ENCODE measurements at places on chromosomes 13 and 19.

- no peak for DNase-seq
These were observed 1203.3 kb downstream of the UQCRFS1 start for GRCh38 chr19:28009696-28010095.

GRCh38 chr13:93963266-93964145, 516.0 kb downstream of the DCT start:
- no peak for DNase-seq

GRCh38 chr19:28705008-28705407, 507.9 kb downstream of the UQCRFS1 start:
- no peak for DNase-seq

- no peak for DNase-seq
These were observed 160.1 kb downstream of the MYO16 start for GRCh38 chr13:108789476-108789875.

GRCh38 chr13:27005556-27005955, 166.1 kb downstream of the USP12 start:
- no peak for DNase-seq

DNA sequence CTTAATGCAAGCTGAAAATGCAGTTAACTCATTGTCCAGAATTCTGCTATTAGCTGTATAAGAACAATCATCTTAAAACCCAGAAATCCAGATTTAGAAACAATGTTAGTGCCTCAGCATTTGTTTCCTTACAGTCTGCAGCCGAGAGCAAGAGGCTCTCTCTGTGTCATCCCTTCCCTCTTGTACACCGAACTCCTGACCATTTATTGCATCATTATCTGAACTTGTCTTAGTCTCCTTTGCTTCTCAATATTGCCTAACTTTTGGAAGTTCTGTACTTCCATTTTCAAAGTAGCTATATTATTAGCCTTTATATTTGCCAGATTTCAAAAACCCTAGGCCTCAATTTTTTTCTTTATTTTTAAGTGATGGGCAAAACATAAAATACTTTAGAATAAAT, 27.1 kb downstream of the RNASEH2B start:
- DNase-seq = no peak

GRCh38 chr19:16605115-16605514, 22.9 kb downstream of the MED26 start:
- peak; percentile 57 for DNase-seq

- no peak for DNase-seq
These were observed 1.5 kb upstream of the BAX start for GRCh38 chr19:48953141-48953540.

DNA sequence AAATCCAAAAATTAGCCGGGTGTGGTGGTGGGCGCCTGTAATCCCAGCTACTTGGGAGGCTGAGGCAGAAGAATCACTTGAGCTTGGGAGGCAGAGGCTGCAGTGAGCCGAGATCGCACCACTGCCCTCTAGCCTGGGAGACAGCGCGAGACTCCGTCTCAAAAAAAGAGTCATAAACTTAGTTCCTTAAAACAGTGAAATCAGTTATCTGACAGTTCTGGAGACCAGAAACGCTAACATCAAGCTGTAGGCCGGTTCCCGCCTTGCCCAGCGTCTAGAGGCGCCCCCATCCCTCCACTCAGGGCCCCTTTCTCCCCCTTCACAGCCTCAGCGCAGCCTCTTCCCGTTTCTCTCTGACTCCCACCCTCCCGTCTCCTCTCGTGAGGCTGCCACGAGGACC, 11.9 kb downstream of the ADAT3 start:
- DNase-seq = no peak

DNA sequence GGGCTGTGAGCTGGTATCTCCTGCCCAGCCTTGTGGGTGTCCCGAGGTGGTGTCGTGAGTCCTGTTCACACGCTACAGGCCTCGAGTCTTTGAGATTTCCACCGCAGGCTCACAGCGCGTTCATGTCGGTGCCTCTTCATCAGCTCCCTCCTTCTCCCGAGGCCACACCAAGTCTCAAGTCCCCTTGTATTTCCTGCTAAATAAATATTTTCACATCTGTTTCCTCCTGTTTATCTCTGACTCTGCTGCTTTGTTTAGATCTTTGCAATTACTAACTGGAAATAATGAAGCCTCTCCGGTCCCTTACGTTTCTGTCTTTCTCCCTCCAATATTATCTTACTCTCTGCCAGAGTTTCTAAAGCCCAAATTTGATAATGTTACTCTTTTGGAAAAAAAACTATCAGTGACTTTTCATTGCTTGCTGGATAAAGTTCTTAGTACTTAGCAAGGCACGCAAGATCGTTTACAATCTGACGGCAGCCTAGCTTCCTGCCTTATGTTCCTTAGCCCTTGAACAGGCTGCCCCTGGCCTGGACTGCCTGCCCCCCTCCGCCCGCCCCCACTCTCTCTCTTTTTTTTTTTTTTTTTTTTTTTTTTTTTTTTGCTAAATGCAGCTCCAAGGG, 130.5 kb upstream of the RNF113B start:
- no peak for DNase-seq

GRCh38 chr13:26221721-26222519, at the start of gene RNF6:
Gene RNF6, minus strand, starts transcription at chr13:26222314. Its CDS starts 2,665 bp downstream, at chr13:26219649.
- DNase-seq = peak; percentile 95

DNA sequence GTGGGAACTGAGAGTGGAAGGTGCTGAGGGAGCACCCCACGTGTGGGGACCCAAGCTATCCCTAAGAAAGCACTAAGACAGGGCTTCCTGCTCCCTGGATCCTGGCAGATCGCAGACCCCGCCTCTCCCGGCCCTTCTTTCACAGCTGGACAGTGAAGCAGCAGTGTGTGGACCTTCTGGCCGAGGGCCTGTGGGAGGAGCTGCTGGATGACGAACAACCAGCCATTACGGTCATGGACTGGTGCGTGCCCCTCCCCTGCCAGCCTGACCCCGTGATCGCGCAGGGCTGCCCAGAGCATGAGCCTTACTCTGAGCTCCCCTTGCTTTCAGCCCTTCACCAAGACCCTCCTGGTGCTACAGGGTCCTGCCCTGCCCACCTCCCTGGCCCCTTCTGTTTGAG, 2.3 kb downstream of the NCCRP1 start:
- DNase-seq = no peak

DNA sequence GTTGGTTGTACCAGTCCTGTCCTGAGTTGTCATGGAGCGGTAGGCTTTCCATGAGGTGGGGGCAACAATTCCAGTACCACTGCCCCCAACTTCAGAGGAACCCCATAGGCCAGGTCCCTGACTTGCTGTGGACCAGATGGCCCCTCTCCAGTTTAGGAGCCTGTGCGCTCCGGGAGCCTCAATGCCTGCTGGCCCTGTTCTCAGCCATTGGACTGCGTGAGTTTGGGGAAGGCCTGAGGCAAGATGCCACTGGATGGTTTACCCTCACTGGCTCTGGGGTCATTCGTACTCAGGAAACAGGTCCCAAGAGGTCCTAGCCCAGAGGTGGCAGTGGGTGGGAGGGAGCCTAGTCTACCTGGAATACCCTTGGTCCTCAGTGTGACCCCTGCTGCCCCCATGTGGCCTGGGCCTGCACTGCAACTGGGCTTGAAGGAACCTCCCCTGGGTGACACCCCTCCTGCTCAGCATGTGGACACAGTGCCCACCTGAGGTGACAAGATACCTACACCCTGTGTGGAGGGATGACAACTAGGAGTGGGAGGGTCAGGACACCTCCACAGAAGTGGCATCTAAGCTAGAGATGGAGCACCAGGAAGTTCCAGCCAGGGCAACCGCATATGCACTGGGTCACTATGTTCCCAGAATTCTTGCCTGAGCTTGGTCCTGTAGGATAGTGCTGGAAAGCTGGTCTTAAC, 6.0 kb upstream of the PRR19 start:
- peak; percentile 89 for DNase-seq

DNA sequence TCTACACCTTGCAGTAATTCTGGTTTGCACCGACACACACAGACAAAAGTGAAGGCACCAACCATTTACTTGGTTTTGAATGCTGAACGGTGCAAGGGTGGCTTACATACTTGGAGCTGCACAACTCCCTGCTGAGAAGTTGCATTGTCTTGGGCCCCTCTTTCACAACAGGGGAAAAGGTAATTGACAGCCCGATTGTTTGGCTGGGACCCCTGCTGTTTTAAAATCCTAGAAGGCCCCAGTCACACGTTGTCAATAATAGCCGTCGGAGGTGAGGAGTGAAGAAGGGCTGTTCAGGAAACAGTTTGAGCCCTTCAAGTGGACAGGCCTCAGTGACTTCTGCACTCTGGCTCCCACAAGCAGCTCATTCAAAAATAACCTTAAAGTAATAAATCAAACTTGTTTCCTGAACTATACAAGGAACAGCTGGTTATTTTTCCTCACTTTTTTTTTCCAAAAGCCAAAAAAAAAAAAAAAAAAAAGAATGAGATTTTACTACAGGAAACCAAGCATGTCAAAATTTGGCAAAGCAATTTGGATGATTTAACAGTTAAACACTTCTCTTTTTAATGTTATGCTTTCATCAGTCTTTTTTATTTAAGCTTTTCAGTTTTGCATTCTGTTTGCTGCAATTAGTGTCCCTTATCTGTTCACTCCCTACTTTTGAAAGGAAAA, 19.0 kb upstream of the SPRY2 start:
- DNase-seq = no peak

GRCh38 chr13:65868884-65869283, 1361.3 kb downstream of the PCDH9 start:
- DNase-seq = no peak

DNA sequence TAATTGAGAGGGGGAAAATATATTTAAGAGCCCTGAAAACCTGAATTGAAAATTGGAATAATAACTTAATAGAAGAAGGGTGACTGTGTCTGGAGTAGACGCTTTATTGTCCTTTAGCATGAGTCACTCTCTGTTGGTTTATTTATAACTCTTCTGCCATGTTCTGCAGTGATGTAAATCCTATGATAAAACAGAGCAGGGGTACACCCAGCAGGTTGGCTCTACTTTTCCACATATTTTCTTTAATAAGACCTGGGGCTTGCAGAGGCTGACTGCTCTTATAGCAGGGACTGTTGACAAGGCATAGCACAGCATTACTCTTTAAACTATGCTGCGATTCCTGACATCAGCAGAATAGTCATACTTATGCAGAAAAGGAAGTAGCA, 389.9 kb upstream of the PCDH9 start:
- DNase-seq = no peak

DNA sequence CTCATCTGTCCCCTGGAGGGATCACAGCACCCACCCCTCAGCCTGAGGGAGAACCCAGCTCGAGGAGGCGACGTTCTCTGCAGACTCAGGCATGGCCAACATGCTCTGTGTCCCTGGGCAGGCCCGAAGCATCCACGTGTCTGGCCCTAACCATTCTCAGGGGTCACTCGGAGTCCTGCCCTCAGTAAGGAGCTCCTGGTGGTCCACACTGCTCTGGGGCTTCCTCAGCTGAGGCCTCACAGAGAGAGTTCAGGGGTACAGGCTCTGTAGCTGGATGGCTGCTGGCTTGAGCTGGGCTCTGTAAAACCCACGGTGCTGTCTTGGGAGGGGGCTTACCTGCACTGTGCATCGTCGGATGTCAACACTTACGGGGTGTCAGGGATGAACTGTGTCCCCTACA, 4.4 kb upstream of the SIGLEC8 start:
- no peak for DNase-seq

GRCh38 chr19:5343848-5344247, 3.2 kb upstream of the PTPRS start:
- DNase-seq = no peak

DNA sequence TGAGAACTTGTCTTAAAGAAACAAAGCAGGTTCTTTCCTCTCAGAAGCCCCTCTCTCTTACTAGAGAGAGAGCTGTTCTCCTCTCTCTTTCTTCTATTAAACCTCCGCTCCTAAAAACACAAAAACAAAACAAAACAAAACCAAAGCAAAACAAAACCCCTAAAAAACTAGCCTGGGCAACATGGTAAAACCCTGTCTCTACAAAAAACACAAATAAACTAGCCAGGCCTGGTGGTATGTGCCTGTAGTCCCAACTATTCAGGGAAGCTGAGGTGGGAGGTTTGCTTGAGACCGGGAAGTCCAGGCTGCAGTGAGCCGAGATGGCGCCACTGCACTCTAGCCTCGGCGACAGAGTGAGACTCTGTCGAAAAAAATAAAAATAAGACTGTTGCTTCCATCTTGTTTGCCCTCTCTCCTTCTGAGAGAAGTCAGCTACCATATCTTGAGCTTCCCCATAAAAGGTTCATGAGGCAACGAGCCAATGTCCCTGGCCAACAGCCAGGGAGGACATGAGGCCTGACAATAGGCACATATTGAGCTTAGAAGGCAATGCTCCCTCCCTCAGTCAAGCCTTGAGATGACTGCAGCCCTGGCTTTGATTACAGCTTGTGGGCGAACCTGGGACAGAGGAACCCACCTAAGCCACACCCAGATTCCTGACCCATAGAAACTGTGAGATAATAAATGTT, 17.5 kb upstream of the FLT3 start:
- no peak for DNase-seq

GRCh38 chr13:61391426-61391825, 24.2 kb downstream of the PCDH20 start:
- no peak for DNase-seq

GRCh38 chr13:48244159-48244558, 11.2 kb downstream of the ITM2B start:
- DNase-seq = no peak

DNA sequence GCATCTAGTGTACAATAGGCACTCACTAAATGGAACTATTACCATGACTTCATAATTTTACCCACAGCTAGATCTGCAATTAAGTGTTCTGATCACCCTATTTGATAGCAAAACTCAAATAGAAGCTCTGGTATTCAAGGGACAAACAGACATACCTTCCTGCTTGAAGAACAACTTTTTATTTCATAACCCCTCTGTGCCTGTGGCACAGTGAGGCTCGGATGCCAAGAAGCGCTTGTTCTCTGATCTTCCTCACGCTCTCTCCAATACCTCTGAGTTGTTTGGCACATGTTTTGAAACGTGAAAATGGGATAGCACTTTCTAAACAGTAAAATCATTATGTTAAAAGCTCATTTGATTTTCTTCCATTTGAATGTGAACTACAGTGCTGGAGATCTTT, 232.0 kb downstream of the KLF5 start:
- no peak for DNase-seq

DNA sequence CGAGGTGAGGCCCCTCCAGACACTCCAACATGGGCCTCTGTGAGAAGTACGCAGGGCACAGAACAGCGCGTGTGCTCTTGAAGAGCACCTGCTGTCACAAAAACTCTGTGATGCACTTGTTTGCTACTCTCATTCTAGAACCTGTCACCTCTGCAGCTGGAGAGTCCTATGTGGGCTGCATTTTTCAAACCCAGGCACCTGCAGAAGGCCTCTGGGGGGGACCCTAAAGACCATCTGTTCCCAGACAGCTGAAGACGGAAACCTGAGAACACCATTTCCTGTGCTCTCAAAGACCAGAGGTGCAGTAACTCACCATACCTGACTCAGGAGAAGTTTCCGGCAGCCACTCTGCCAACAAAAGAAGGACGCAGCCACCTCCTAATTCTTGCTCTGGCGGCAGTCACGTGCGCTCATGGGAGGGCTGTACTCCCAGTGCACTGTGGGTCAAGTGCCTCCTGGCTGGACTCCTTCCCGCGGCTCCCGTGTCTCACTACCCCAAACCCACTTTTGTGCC, 28.1 kb downstream of the RANBP3 start:
- no peak for DNase-seq

DNA sequence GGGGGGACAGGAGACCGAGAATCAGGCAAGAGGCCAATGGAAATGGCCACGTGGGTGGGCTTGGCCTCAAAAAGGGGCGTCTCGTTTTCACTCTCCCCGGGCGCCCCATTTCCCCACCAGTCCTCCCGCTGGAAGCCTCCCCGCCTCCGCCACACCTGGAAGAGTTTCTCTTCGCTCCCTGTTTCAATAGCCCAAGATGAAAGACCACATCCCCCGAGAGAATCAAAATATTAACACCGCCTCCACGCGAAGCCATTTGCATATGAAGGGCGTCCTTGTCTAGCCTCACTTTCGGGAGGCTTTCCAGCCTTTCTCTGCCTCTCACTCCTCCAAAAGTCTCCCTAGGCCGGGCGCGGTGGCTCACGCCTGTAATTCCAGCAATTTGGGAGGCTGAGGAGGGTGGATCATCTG, 691 bp upstream of the OLFM2 start:
- peak; percentile 45 for DNase-seq
